GM12891 (cell line): ENCODE measurements at places on chromosomes 3 and 15.

- DNase-seq = no peak
Measured at GRCh38 chr3:57793737-57794187, 37.7 kb downstream of the SLMAP start.

DNA sequence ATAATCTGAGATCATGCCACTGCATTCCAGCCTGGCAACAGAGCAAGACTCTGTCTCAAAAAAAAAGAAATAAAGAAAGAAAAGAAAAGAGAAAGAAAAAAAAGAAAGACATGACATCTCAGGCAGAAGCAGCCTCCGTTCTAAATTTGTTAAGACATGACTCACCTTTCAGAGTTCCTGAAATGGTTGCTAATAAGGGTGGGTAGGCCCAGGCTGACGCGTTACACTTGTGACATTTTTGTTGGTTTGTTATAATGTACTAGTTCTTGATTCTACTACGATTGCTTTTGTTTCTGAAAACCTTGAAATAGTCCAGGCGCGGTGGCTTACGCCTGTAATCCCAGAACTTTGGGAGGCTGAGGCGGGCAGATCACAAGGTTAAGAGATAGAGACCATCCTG lies 21.0 kb downstream of the SLC25A20 start:
- no peak for DNase-seq

GRCh38 chr15:52789601-52790168 lies 451 bp downstream of the ONECUT1 start:
- DNase-seq = no peak

DNA sequence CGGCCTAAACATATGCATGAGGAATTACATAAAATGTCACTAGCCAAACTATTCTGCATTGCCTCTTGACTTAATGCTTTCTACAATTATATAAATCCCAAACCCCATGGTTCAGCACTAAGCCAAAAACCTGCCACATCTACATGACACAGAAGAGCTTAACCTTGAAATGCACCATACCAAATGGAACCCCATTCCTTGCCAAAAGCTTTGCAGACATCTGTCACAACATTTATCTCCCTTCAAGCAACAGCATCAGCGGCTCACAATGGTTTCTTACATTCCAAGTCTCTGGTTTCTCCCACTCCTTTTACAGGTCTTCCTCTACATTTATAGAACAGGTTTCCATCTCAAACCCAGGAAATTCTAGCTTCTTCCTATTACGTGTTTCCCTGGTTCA lies 58.4 kb upstream of the GYG1 start:
- DNase-seq = no peak

DNA sequence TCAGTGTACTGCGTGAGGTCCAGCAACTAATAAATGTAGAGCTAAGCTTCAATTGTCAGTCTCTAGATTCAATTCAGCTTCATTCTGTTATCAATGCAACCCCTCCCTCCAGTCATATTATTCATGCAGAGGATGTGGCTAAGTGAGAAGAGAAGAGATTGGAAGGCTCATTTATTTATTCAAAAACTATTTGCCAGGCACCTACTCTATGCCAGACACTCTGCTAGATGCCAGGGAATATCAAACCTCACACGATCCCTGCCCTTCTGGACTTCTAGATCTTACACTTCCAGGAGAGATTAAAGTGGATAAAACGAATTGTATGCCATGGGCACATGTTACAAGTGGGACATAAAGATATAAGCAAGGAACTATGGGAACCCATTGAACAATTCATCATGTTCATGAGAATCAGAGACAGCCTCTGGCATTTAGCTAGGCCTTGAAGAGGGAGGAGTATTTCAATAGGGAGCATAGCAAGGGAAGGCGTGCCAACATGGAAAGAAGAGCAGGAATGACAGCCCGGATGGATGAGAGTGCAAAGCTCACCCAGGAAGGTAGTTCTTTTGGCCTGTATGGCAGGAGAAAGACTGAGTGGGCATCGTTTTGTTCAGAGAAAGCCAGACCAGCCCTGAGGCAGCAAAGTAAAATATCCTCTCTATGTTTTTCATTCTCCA lies 75.4 kb downstream of the FGF12 start:
- no peak for DNase-seq

DNA sequence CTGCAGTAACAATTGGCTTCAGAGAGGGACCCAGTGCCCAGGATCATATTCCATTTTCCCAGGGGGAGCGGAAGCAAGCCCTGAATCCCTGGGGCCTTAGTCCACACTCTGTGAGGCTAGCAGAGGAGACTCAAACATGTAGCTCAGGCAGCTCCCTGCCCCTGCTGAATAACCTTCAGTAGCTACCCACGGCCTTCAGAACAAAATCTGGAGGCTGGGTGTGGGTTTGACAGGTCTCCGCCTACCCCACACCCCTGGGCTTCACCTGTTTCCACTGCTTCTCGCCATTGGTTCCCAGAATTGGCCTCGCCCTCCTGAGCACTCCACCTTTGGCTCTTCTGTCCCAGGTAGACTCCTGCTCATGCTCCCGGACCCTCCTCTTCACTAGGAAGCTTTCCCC lies 93.6 kb upstream of the ATP2B2 start:
- no peak for DNase-seq

DNA sequence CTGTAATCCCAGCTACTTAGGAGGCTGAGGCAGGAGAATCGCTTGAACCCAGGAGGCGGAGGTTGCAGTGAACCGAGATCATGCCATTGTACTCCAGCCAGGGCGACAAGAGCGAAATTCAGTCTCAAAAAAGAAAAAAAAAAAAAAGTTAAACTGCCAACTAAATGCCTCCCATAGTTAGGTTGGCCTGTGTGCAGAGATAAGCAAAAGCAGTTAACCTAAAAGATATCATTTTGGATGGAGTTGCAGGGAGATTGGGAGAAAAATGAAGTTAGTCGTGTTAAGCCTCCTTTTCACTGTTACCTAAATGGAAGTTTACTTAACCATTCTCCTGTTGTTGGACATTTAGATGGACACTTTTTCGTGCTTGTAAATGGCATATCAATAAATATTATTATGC lies 11.4 kb upstream of the FETUB start:
- no peak for DNase-seq

DNA sequence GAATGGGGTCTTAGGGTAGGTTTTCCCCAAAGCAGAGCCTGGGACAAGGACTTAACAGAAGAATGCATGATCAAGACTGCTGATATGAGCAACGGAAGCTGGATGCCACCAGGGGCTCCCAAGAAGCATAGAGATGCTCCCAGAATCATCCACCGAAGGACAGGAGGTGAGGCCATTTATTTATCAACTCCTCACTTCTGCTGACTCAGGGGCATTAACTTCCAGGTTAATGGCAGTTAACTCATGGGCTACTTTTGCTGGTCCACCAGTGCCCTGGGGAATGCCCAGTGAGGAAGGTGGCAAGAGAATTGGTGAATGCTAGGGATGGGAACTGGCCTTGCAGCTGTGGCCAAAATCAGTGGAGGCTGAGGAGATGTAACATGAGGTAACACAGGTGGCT lies 27.8 kb downstream of the TAFA4 start:
- no peak for DNase-seq

GRCh38 chr3:16462679-16463078 lies 50.8 kb downstream of the RFTN1 start:
- DNase-seq = no peak

DNA sequence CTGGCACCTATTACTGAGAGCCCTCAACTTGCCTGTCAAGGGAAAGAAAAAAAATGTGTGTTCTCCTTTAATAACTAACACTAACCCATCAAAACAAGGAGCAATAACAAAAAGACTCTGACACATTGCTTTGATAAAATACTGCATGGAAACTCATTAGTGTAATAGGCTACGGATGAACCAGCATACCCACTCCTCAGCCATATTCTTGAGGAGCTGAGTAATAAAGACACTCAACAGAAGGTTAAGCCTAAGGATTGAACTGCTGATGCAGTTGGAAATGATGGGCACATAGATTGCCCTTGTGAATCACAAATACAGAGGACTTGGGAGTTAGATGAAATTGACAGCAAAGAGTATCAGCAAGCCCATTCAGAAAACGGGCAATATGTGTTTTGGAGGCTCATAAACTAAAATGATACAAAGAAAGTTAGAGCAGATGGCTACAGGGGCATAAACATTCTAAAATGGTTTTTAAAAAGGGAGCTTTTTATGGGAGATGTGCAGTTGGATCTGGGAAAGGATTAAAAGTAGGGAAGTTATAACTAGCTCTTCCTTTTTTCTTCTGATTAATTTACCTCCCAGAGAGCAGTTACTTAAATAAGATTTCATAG lies 447.6 kb upstream of the IL12A start:
- no peak for DNase-seq

DNA sequence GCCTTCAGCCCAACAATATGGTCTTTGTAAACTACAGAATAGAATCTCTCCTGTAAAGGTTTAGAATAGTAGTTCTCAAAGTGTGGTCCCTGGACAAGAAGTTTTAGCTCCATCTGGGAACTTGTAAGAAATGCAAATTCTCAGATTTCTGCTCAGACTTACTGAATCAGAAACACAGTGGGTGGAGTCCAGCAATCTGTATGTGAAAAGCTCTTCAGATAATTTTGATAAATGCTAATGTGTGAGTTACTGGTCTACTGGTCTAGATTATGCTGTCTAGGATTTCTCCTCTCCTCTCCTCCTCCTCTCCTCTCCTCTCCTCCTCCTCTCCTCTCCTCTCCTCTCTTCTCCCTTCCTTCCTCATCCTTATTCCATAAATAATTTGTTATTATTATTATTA lies 57.5 kb downstream of the RBMS3 start:
- no peak for DNase-seq

GRCh38 chr15:58313810-58314592 lies 117.8 kb upstream of the LIPC start:
- DNase-seq = no peak

DNA sequence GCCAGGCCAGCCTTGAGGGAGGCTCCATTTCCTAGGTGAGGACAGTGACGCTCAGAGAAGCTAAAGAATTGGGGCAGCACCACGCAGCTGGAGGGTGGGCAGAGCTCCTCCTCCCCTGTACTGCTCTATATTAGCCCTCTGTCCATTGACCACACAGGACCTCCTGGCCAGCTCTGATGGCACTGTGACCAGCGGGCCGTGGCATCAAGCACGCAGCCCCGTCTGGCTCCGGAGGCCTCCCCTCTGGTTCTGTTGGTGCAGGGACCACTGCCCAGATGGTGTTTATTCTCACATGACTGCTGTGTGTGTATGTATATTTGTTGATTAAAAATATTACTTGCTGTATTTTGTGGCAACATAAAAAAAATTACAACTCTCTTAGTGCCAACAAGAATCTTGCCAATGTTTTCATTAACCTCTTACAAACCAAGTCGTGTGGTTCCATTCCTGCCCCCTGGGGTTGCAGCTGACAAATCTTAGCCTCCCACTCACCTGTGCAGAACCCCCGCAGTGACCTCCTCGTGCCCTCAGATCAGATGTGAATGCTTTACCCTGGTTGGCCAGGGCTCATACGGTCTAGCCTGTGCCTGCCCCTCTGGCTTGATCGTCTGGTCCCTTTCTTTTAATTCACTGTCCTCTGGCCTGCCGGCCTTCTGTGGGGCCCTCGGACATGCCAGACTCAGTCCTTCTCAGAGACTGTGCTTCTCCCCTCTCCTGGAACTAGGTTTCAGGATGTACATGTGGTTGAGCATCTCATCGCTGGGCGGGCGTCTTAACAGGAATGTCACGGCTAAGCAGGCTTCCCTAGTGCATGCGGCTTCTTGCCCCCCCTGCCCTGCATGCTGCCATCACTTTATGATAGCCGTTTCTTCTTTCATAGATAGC lies 14.8 kb downstream of the CHCHD6 start:
- no peak for DNase-seq

DNA sequence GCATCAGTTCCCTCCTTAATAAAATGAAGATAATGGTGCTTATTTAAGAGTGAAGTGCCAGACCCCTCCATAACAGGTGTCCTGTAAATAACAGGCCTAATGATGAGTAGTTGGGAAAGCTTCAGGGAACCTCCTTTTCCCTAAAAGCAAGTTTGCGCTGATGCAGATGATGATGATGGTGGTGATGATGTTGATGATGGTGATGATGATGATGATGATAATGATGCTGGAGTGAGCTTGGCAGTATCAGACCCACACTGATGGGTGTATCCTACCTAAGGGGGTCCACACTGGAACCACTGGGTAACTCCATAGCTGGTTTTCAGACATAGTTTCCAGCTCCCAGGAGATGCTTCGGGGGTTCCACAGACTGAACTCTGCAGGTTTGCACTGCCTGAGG lies 24.4 kb downstream of the MTMR14 start:
- DNase-seq = no peak

DNA sequence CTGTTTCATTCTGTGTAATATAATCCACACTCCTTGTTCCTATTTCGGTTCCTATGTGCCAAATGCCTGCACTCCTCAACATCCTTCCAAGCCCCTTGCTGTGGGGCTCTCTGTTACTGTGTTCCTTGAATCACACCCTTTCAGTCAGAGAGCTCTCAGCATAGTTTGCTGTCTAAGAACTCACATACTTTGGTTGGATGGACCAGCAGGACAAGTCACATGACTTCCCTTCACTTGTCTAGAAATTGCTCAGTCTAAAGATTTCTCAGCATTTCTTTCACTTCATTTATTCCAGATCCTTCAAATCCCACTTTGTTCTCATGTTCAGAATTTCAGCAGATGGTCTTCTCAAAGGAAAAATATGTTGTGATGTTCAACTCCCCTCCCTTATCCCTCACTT lies 203.5 kb upstream of the PFN2 start:
- no peak for DNase-seq

DNA sequence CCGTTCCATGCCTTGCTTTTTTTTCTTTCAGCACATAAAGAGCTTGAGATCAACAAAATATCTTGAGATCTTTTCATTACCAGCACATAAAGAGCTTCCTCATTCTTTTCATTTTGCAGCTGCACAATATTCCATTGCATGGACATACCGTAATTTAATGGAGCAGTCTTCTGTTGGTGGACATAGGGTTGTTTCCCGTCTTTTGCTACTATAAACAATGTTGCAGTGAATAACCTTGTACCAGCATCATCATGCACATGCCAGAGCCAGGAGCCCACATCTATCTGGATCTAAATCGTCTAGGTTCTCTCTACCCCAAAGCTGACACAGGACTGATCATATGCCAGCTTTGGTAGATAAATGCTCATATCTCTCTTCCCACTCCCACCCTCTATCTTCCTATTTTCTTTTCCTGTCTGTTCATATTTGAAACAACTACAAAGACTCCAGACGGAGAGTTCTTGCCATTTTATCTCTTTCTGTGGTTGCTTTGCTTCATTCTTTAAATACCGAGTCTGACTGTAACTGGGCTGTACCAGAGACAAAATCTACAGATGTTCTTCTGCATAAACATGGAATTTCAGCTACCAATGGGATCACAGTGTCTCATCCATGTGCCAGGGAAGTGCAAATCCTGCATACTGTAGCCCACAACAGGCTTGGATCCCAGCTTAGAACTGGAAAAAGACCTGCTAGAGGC lies 47.1 kb upstream of the AKAP13 start:
- DNase-seq = no peak

DNA sequence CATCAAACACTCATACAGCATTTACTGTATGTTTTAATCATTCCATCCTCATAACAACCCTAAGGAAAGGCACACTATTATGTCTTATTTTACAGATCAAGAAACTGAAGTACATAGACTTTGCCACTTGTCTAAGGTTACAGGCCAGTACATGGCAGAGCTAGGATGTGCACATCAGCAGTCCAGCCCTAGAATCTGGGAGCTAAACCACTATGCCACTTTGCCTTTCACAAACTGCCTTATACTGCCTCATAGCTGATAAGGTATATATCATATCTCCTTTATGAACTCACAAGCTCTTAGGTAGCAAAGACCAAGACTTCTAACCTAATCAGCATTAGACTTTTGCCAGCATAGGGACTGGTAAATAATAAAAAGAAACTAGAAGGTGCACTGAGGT lies 49.1 kb downstream of the MYO9A start:
- no peak for DNase-seq

GRCh38 chr3:156772588-156773206 lies 53.5 kb upstream of the LEKR1 start:
- no peak for DNase-seq

GRCh38 chr15:92638709-92639365 lies 16.7 kb downstream of the FAM174B start:
- DNase-seq = no peak
